ENCODE measurements at places on chromosomes 1 and 21.
A peak's percentile ranks its signal among the peaks of the same experiment; 100 is the strongest.

GRCh38 chr1:179142889-179143299 lies 61.0 kb downstream of the TOR3A start:
- DNase-seq = no peak

DNA sequence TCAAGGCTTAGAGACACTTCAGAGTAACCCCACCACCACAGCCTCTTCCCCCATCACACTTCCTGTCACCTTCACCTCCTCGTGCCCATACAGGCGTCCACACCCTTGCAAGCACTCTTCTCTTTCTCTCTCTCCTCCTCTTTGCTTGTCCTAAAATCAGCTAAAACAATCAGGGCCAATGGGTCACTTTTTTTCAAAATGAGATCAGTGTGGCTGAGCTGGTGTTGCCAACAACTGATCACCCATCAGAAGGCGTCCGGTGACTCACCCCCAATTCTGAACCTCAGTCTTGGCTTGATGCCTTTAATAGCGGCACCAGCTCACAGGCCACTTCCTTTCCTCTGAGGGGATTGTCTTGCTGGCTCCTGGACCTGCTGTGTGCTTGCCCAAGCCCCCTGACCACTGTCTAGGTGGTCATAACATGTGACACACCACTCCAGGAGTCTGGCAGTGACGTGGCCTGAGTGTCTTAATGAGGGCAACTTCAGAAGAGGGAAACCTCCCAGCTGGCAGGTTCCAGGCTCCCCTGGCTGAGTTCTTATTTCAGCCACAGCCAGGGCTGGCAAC lies 1.6 kb downstream of the DRAXIN start:
- DNase-seq = no peak

- no peak for DNase-seq
These were observed 581 bp downstream of the IRF6 start for GRCh38 chr1:209805341-209805781.

- DNase-seq = no peak
These were observed 1.6 kb downstream of the PBX1 start for GRCh38 chr1:164560556-164560955.

- no peak for DNase-seq
These were observed 18.1 kb upstream of the ARHGAP29 start for GRCh38 chr1:94255476-94255875.

DNA sequence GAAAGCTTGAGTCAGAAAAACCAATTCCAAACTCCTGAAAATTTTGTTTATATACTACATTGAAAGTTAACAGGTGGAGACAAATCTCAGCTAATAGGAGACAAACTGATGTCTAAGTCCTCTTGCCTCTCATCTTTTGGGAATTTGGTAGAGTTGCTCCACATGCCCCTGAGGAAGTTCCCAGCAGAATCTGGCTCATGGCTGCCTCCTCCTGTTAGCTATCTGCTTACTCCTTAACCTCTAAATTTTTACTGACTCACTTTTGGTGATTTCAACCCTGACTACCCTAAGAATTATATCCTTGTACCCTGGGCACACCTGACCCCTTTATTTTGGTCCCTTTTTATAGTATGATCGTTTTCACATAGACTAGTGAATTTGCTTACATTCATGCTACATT lies 633.7 kb upstream of the USP24 start:
- no peak for DNase-seq

DNA sequence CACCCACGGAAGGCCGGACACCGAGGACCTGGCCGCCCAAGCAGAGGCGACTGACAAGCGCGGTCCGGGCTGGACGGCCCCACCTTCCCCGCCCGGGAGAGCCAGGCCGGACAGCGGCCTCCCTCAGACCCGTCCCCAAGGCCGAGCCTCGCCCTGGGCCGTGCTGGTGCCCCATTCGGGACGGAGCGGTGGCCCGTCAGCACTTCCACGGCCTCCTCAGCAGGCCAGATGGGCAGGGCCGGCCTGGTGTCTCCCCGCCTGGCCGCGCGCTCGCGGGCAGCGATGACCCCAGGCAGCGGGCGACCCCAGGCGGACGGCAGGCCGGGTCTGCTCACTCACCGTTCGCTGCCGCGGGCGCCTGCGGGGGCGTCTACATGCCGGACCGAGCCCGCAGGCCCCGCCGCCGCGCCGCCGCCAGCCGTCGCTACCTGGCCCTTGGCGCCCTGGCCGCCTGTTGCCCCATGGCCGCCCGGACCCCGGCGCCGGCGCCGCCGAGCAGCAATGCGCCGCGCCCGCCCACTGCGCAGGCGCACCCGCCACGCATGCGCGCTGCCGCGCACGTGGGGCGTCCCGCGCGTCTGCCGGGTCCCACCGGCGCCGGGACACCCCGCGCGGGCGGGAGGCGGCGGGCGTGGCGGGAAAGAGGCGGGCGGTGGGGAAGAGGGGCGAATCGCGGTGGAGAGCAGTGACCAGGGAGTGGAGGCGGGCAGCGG lies at the start of gene NADK:
Gene NADK (minus strand): TSS at position 521 of the 713 bp plus-strand sequence. CDS start 13,064 bp downstream, outside the sequence.
- DNase-seq = peak; percentile 51

GRCh38 chr21:44931137-44931500 lies 8.7 kb upstream of the SLX9 start:
- DNase-seq = no peak

- DNase-seq = no peak
These were observed 2.4 kb upstream of the FAM78B start for GRCh38 chr1:166169182-166169581.

GRCh38 chr1:45607404-45608074 lies 16.3 kb downstream of the CCDC17 start:
- no peak for DNase-seq

DNA sequence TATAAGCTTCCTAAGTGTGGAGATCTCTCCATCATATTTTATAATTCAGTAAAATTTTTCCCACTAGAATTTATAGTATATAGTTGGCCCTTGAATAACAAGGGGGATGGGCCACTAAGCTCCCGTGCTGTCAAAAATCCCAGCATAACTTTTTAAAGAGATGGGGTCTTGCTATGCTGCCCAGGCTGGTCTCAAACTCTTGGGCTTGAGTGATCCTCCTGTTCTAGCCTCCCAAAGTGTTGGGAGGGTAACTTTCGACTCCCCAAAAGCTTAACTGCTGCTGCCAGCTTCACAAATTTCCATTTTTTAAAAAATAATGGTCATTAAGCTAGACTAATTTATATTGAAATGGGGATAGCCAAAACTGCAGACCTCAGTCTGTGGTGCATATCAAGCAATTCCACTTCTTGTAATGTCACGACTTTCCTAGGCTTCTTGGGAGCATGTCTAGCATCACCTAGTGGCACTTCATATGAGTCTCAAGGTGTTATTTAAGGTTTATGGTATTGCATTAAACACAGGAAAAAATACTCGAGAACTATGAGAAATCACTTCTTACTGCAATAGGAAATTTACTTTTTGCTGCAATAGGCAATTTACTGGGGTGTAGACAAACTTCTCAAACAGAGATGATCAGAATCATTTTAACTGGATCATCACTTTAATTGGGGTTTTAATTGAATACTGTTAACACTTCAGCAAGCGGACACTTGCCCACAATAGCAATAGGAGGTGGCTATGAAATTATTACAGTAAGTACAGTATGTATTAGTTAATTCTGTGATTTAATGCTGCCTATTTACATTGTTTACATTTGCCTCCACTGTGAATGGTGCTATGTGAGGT lies 19.3 kb upstream of the ACTA1 start:
- DNase-seq = peak; percentile 24

- peak; percentile 56 for DNase-seq
These were observed 77.5 kb downstream of the SLC45A1 start for GRCh38 chr1:8395433-8395866.

GRCh38 chr1:69750638-69751037 lies 182.9 kb downstream of the LRRC7 start:
- no peak for DNase-seq

DNA sequence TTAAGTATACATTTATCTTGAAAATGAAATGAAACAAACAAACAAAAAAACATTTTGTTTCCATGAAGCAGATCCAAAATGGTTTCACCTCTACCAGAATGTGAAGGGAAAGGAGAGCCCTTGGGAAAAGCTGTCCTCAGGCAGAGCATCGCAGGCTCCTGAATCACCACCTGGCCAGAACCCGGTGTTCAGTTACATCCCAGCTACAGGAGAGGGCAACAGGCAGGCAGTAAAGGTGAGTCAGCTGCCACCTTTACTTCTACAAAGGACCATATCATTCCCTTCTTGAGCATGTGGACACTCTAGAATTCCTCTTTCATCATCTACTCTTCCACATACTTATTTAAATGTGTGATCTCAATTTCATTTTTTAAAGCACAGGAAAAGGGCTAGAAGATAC lies 151.2 kb downstream of the PIGK start:
- DNase-seq = no peak

GRCh38 chr1:9755441-9755995 lies 68.2 kb downstream of the CLSTN1 start:
- no peak for DNase-seq

DNA sequence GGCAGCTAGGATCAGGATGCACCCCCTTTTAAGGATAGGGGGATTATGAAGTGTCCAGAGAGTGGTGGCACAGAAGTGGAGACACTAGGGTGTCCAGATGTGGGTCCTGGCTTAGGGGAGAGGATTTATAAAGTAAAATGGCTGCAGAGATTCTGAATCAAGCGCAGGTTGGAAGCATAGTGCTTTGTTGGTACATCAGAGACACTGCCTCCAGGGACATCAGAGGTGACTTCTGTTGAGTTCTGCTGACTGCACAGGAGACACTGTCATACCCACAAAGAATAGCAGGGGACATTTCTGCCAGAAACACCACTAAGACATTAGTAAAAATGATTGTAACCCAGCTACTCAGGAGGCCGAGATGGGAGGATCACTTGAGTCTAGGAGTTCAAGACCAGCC lies 16.4 kb downstream of the GPR137B start:
- no peak for DNase-seq

DNA sequence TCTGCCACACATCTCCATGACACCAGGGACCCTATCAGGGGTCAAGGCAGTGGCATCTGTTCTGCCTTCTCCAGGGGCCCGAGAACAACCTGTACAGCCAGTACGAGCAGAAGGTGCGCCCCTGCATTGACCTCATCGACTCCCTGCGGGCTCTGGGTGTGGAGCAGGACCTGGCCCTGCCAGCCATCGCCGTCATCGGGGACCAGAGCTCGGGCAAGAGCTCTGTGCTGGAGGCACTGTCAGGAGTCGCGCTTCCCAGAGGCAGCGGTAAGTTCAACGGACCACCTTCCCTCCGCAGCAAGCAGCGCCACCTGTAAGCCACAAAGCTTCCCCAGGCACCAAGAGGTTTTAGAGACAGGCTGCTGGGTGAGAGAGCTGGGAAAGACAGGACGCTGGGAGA lies 15.9 kb downstream of the MX2 start:
- no peak for DNase-seq

GRCh38 chr1:162596514-162597170 lies 35.1 kb downstream of the UAP1 start:
- no peak for DNase-seq

All from Ammon's horn (tissue), 1 donor.